ENCODE measurements at places on chromosomes 4 and X. TPM values are rescaled to one million over a fixed set of nuclear protein-coding genes. Genes with fewer than 3 reads are reported as not detected.

- no peak for DNase-seq
- no peaks in the 10 kb centered on the region for H3K36me3 ChIP-seq
- no peak overlapping the region for H3K27ac ChIP-seq
- H3K27me3 ChIP-seq = no peaks in the 10 kb centered on the region
These were observed 50.6 kb upstream of the SHOX start for GRCh38 chrX:580030-580429.

DNA sequence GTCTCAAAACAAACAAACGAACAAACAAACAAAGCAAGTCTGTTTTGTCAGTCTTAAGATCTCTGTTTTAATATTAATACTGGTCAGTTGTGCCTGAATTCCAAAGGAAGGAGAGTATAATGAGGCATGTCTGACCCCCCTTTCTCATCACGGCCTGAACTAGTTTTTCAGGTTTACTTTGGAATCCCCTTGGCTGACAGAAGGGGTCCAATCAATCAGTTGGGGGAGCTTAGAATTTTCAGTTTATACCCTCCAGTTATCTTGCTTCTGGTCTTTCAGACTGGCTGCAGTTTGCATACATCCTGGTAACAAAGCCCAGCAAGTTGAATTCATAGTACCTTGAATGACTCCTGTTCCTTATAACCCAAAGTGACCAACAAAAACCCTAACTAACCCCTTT is 41.1 kb downstream of the TBC1D9 start:
- H3K4me1 ChIP-seq = peaks cover 24% of the 10 kb centered on the region
- H3K27me3 ChIP-seq = no peaks in the 10 kb centered on the region
- DNase-seq = no peak
- H3K36me3 ChIP-seq = no peaks in the 10 kb centered on the region

- no peaks in the 10 kb centered on the region for H3K27me3 ChIP-seq
- H3K27ac ChIP-seq = no peak overlapping the region
- no peaks in the 10 kb centered on the region for H3K36me3 ChIP-seq
- no peaks in the 10 kb centered on the region for H3K4me1 ChIP-seq
- DNase-seq = no peak
These were observed 55.5 kb upstream of the PCDH18 start for GRCh38 chr4:137587796-137588195.

- H3K27me3 ChIP-seq = no peaks in the 10 kb centered on the region
- no peak overlapping the region for H3K4me3 ChIP-seq
- no peak for DNase-seq
- H3K36me3 ChIP-seq = no peaks in the 10 kb centered on the region
These were observed 48.4 kb downstream of the CHM start for GRCh38 chrX:85998954-85999353.

GRCh38 chr4:20178902-20179576 is 72.7 kb upstream of the SLIT2 start:
- H3K4me1 ChIP-seq = no peaks in the 10 kb centered on the region

The ANXA10 gene
- not detected for total RNA-seq

The UGT2A1 gene
- total RNA-seq = not detected

The IGBP1 gene
- total RNA-seq = 59.1 TPM

The IL2 gene
- not detected for total RNA-seq

The IDUA gene
- total RNA-seq = 30.7 TPM
